Stromal cell of bone marrow (primary cell): ENCODE measurements at places on chromosomes 3 and 15.

DNA sequence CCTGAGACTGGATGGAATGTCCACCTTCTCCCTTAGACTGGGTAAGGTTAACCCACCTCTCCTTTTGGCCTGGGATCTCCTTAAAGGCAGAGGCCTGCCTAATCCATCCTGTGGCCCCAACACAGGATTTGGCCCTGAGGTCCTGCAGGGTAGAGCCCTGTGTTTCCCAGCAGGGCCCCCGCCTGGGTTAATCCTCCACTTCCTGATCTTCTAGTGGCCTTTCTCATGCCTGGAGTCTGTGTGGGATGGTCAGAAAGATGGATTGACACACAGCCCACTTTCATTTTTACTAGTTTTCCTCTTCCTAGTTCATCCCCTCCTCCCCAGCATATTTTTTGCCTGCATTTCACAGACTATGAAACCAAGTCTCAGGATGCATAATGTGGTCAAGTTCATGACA is 48.9 kb upstream of the SLC6A6 start:
- no peak for DNase-seq

- no peak for DNase-seq
Measured at GRCh38 chr3:130256821-130257340, 88.6 kb upstream of the COL6A5 start.

DNA sequence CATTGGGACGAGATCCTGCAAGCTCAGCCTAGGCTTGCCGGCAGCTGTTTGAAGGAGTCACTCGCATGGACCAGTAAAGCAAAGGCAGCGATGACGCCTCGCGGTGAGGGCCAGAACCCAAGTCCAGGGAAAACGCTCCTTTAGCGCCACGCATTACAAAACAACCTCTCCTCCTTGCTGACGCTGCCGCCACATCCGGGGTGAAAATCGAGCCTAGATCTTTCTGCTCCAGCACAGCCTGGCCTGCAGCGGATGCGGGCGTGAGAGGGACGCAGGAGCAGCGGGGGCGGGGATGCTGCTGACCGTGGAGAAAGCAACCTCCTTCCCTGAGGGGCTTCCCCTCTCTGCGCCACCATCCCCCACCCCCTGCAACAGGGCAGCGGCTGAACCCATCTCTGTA is 46.7 kb downstream of the CASR start:
- DNase-seq: no peak

DNA sequence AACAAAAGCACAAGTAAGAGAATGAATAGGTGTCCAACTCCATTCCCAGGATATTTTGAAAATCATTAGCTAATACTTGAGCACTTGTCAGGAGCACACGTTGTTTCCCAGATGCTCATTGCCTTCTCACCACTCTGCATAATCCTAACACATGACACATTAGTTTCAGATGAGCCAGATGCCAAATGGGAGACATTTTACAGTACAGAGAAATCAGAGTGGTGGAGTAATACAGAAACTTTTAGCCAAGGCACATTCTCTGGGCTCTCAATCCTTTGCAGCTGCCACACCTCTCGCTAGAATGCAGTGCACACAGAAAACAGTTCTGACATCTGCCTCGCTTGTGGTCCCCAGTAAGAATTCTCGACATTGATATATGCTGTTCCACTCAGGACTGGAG is 76.6 kb downstream of the P3H2 start:
- DNase-seq: peak; percentile 43

DNA sequence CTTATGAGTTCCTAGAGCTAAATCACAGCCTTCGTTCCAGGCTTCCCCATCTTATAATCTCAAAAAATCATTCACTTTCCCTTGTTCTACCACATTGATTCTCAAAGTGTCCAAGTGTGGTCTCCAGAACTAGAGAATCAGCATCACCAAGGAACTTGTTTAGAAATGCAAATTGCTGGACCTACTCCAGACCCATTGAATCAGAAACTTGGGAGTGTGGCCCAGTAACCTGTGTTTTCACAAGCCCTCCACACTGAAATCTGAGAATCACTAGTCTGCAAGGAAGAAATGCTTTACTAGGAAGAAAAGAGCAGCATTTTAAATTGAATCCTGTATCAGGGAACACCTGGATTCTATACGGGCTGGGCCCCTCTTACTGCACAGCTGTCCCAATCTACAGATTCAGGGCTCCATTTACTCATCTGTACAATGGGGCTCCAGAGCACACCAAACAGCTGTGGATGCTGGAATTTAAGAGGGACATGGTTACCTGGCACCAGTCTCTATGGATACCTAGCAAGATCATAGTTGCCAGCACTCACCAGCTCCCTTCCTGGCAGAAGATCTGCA is 3.9 kb downstream of the MEGF11 start:
- no peak for DNase-seq

DNA sequence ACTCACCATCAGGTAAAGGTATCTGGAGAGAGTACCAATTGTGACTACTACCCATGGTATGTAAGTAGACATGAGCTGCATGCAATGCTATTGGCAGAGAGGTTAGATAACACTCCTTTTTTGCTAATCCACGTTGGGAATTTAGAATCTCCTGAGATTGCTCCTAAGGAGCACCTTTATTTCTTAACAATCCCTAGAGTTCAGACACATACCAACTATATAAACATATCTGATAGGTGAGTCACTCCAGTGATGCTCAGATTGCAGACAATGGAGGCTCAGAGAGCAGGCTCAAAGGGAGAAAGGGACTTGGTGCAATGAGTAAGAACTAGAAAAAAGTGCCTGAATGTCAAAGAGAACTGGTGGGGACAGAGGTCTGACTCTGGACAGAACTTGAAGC is 47.0 kb upstream of the LRRFIP2 start:
- no peak for DNase-seq

- DNase-seq: no peak
Measured at GRCh38 chr3:77420336-77420735, 380.4 kb downstream of the ROBO2 start.

GRCh38 chr3:139357899-139358298 is 14.1 kb downstream of the MRPS22 start:
- no peak for DNase-seq

GRCh38 chr3:161474139-161474538 is 22.5 kb upstream of the OTOL1 start:
- no peak for DNase-seq

DNA sequence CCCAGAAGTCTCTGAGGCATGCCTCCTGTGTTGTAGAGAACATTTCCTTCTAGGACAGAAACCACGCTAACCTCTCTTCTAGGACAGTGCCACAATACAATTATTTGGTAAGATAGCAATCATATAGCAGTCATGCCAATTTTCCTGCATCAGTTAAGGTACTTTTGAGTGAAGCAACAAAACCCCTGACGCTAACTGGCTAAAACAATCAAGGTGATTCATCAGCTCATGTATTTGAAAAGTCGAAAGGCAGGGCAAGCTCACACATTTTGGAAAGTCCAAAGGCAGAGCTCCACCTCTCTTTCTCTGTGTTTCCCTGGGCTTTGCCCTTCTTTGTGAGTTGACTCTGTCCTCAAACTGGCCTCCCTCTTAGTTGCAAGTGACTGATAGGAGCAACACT is 10.1 kb downstream of the TERC start:
- DNase-seq: no peak

- peak; percentile 58 for DNase-seq
Measured at GRCh38 chr15:74956648-74957475, at the start of gene RPP25. RPP25 (minus strand) TSS chr15:74956772; CDS start chr15:74956583, 189 bp downstream.

DNA sequence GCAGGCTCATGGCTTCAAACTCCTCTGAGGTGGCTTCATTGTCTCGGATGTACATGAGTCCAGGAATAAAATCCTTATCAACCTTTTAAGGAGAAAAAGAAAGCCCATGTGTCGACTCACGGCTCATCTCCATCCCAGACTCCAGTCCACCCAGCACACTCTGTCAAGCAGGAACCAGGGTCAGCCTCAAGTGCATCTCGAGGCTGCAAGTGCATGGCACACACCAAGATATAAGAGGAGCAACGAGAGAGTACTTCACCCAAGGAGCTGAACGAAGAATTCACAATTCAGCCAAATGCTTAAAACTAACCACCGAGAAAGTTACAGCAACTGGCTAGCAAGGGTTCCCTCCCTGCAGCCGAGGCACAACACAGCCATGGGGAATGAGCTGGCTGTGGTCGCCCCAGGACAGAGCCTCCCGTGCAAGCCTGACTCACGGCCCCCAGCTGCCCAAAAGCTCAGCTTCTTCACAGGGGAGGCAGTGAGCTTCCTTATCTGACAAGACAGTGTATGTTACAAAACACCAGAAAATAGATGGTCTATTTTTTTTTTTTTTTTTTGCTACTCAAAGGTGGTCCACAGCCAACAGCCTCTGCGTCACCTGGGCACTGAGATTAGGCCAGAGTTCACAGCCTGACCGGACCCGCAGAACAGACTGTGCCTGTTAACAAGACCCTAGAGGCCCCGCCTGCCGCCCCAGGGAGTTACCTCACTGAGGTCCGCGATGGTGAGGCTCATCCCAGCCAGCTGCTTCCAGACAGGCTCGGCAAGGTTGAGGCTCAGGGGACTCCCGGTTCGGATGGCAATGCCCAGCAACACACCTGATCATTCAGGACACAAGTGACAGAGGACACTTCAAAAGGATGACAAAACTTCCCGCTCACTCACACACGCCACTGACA is 15.9 kb upstream of the OCA2 start:
- no peak for DNase-seq

DNA sequence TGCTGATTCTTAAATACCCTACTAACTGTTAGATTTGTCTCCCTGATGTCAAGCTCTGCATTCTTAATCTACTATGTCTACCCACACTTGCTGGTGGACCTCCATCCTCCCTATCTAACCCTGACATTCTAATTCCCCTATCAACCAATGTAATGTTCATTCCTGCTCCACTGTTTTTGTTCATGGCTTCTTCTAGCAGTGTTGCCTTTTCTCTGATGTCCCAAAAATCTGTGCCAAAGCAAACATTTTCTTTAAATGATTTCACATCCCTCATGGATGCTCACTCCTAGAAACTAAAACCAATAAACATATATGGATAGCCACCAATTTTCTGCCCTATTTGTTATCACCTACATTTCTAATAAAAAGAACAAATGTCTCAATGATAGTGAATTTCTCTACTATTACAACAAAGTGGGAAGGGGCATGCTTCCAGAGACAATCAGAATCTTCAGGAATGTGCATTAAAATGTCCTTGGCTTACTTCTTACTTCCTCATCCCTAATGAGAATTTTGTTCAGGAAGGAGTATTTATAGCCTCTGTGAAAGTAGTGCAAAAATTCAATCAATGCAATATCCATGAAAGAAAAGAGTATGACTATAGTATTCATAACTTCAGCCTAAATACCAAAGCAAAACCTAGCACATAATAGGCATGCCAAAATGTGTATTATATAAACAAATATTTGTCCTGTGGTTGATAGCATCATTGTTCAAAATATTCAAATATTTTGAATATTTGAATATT is 273.3 kb downstream of the ZNF385D start:
- no peak for DNase-seq

GRCh38 chr15:32663671-32664070 is 22.2 kb downstream of the SCG5 start:
- DNase-seq: no peak

GRCh38 chr15:88800738-88801137 is 2.5 kb upstream of the ACAN start:
- no peak for DNase-seq

DNA sequence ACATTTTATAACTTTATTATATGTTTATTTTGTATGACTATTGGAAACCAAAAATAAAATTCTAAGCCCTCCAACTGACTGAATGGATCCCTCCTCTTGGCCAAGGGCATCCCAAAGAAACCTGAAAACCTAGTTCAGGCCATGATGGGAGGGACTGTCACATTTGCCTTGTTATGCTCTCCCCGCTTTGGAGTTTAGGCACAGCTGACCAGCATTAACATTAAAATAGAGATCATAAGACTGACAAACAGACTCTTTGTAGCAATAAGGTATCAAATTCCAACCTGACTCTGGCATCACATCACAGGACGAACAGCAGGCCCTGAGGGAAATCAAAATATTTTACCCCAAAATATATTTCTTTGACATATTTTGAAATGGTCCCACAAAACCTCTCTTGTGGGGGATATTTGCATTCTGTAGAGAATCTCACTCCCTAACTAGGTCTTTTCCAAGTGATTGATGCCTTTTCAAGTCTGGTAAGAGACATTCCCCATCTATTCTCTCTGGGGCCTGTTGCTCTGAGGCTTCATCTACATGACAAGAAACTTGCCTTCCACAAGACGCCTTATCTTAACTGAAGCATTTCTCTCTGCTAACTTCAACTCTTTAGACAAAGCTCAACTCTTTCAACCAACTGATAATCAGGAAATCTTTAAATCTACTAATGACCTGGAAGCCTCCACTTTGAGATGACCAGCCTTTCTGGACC is 81.8 kb upstream of the PRR23E start:
- DNase-seq: no peak

GRCh38 chr3:195872800-195873199 is 35.6 kb downstream of the TNK2 start:
- DNase-seq: no peak

GRCh38 chr15:75590239-75590638 is 11.1 kb upstream of the PTPN9 start:
- no peak for DNase-seq
